Esophagus squamous epithelium (tissue), 5 donors: ENCODE measurements at places on chromosomes 13 and 19.

DNA sequence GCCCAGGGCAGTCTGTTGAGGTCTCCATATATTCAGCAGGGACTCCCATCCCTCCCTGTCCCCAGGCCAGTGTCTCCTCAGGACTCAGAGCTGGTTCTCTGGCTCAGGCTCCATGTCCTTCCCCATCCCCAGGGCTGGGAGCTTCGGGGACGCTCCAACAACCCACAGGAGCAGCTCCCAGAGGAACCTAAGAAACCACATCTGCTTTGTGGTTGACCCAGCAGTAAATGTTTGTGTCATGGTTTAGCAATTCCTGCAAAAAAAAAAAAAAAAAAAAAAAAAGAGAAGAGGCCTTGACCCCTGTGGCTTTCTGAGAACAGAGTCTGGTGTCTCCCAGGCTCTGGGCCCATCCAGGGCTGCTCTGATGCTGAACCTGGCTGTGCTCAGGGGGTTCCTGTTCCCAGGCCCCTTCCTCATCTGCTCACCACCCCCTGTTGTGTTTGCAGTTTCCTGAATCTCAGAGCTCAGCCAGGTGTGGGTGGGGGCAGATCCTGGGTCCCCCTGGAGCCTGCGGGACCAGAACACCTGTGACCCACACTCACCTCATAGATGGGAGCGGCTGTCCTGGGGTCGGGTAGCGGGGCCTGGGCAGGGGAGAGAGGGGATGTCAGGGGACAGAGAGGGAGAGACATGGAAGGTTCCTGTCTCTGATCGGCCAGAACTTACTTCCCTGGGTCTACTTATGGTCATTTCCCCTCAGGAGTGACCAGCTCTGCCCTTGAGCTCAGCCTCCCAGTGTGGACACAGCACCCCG, 25.2 kb upstream of the CEACAM1 start:
- H3K27me3 ChIP-seq: no peaks in the 10 kb centered on the region
- peaks cover 2% of the 10 kb centered on the region for H3K4me1 ChIP-seq
- no peak overlapping the region for H3K4me3 ChIP-seq
- H3K36me3 ChIP-seq: no peaks in the 10 kb centered on the region

DNA sequence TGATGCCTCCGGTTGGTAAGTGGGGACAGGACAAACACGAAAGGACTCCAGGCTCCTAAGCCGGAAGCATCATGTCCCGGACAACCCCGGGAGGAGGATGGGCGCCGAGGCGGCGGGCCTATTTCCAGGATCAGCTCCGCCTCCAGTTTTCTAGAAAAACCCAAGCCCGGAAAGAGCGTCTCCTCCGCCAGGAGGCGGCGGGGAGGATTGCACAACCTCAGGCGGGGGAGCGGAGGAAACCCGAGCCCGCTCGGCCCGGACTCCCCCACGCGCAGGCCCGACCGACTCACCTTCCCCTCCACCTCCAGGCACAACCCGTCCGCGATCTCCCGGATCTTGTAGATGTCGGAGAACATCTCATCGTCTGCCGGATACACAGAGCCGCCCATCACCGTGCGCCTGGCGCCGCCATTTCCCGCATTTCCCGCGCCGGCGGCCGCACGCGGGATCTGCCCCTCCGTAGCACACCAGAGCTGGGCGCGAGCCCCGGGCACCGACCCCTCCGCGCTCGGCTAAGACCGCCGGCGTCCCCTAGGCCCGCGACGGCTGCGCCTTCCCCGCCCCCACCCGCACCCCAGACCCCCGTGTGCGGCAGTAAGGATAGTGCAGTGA, 455 bp downstream of the TPT1 start:
- DNase-seq: peak; percentile 36
- H3K36me3 ChIP-seq: peaks cover 63% of the 10 kb centered on the region
- peaks cover 25% of the 10 kb centered on the region for H3K4me1 ChIP-seq

GRCh38 chr13:41267106-41267505, 3.7 kb upstream of the MTRF1 start:
- H3K4me1 ChIP-seq: peaks cover 4% of the 10 kb centered on the region
- H3K4me3 ChIP-seq: no peak overlapping the region
- no peak overlapping the region for H3K27ac ChIP-seq
- H3K36me3 ChIP-seq: no peaks in the 10 kb centered on the region
- no peak for DNase-seq

GRCh38 chr13:85333506-85334020, 465.7 kb downstream of the SLITRK6 start:
- no peak overlapping the region for H3K27ac ChIP-seq
- no peak overlapping the region for H3K4me3 ChIP-seq
- no peaks in the 10 kb centered on the region for H3K36me3 ChIP-seq
- H3K4me1 ChIP-seq: no peaks in the 10 kb centered on the region
- no peaks in the 10 kb centered on the region for H3K27me3 ChIP-seq

DNA sequence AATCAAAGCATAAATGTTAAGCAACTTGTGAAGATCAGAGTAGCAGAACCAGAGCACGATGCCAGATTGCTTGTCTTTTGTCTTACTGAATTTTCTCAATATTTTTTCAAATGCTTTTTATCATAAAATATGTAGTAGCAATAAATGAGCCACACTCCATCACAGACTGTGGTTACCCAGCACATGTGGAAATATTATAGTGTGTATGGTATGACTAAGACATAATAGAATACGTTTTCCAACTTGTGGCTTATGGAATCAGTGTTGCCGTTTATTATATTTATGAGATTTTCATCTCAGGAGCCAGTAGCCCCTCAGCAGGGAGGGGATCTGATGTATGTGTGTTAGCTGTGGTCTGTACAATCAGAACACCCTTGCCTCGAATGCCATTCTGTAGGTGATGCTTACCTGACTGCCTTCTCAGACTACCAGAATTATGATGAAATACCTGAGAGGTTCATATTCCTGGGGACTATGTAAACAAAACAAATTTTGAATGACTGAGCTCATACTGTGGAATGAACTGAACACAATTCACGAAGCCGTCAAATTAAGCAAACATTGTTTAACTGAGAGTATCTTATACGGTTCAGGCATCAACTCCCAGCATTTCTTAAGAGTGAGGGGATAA, 1.9 kb downstream of the SCEL start:
- peak overlapping the region; percentile 40 for H3K4me3 ChIP-seq
- peak overlapping the region; percentile 87 for H3K27ac ChIP-seq
- H3K4me1 ChIP-seq: peaks cover 37% of the 10 kb centered on the region
- no peak for DNase-seq
- H3K36me3 ChIP-seq: no peaks in the 10 kb centered on the region
- peaks cover 7% of the 10 kb centered on the region for H3K27me3 ChIP-seq

- no peaks in the 10 kb centered on the region for H3K36me3 ChIP-seq
- DNase-seq: no peak
- H3K4me1 ChIP-seq: no peaks in the 10 kb centered on the region
Observed at GRCh38 chr13:36629057-36629385, 44.8 kb upstream of the SERTM1 start.

- no peaks in the 10 kb centered on the region for H3K4me1 ChIP-seq
- H3K27me3 ChIP-seq: no peaks in the 10 kb centered on the region
- H3K4me3 ChIP-seq: no peak overlapping the region
- no peaks in the 10 kb centered on the region for H3K36me3 ChIP-seq
- no peak overlapping the region for H3K27ac ChIP-seq
- DNase-seq: no peak
Observed at GRCh38 chr13:52034616-52035226, 10.2 kb downstream of the UTP14C start.

DNA sequence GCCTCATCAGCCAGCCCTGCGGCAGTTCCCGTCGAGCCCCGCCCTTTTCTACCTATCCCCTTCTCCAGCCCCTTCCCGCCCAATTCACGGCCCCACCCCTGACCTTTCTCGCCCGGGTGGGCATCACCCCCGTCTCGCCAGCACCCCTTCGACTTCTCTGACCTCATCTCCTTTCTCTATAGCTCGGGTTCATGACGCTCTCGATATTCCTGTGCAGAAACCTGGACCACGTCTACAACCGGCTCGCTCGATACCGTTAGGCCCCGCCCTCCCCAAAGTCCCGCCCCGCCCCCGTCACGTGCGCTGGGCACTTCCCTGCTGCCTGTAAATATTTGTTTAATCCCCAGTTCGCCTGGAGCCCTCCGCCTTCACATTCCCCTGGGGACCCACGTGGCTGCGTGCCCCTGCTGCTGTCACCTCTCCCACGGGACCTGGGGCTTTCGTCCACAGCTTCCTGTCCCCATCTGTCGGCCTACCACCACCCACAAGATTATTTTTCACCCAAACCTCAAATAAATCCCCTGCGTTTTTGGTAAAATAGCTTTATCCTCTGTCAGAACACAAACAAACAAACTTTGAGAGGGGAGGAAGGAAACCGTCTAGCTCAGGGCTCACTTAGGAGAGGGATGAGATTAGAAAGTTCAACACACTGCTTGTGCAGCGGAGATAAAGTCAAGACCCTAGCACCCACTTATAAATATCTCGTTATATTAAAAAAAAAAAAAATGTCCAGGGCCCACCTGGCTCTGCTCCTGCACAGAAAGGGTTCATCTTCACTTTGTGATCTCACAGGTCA, 5.1 kb downstream of the CD37 start:
- no peak for DNase-seq
- H3K36me3 ChIP-seq: peaks cover 4% of the 10 kb centered on the region
- no peaks in the 10 kb centered on the region for H3K27me3 ChIP-seq
- H3K27ac ChIP-seq: peak overlapping the region; percentile 92
- H3K4me1 ChIP-seq: peaks cover 19% of the 10 kb centered on the region
- H3K4me3 ChIP-seq: peak overlapping the region; percentile 67

DNA sequence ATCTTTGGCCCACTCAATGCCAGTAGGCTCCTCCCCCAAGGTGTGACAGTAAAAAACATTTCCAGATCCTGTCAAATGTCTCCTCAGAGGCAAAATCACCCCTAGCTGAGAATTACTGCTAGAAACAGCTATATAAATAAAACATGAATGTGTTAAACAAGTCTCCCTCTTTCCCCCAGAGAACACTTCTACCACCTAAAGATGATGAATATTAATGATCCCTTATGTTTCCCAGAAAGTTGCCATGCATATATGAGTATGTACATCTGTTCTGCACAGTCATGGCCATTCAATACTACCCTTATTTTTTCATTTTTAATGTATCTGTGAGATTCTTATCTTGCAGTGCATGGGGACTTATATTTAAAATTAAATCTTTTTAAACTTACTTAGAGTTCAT, 230.0 kb downstream of the SHISA2 start:
- no peak overlapping the region for H3K27ac ChIP-seq
- no peaks in the 10 kb centered on the region for H3K4me1 ChIP-seq
- H3K36me3 ChIP-seq: no peaks in the 10 kb centered on the region
- peaks cover 4% of the 10 kb centered on the region for H3K27me3 ChIP-seq
- no peak overlapping the region for H3K4me3 ChIP-seq

- no peaks in the 10 kb centered on the region for H3K36me3 ChIP-seq
- peaks cover 4% of the 10 kb centered on the region for H3K4me1 ChIP-seq
- H3K4me3 ChIP-seq: peak overlapping the region; percentile 9
- peak overlapping the region; percentile 76 for H3K27ac ChIP-seq
Observed at GRCh38 chr19:43425567-43426392, 11.1 kb downstream of the TEX101 start.

DNA sequence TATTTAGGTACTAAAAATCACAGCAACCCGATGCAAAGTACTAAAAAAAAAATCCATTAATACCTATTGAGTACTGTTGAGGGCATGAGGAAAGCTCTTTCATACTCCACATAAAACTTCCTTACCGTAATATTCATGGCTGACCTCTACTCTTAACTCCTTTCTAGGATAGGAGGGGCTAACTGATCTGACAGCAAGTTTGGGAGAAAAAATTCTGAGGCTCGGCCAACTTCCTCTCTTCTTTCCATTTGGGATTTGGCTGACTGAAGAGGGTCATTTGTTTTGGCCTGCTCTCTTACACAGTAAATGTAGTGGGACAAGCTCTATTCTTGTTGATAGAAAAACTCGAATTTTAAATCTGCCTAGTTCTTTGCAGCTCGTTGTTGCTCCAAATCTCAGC, 9.4 kb upstream of the USPL1 start:
- H3K4me1 ChIP-seq: peaks cover 14% of the 10 kb centered on the region
- H3K4me3 ChIP-seq: no peak overlapping the region
- no peaks in the 10 kb centered on the region for H3K27me3 ChIP-seq
- H3K27ac ChIP-seq: no peak overlapping the region
- no peaks in the 10 kb centered on the region for H3K36me3 ChIP-seq

GRCh38 chr19:4052993-4053422, 13.7 kb downstream of the ZBTB7A start:
- no peak overlapping the region for H3K4me3 ChIP-seq
- no peaks in the 10 kb centered on the region for H3K27me3 ChIP-seq
- no peak for DNase-seq
- peaks cover 30% of the 10 kb centered on the region for H3K36me3 ChIP-seq

GRCh38 chr13:98279473-98280175, 102.6 kb upstream of the RNF113B start:
- no peaks in the 10 kb centered on the region for H3K36me3 ChIP-seq
- H3K27me3 ChIP-seq: no peaks in the 10 kb centered on the region
- H3K4me3 ChIP-seq: no peak overlapping the region
- DNase-seq: no peak
- H3K4me1 ChIP-seq: peaks cover 10% of the 10 kb centered on the region

GRCh38 chr13:109844396-109844795, 58.0 kb upstream of the IRS2 start:
- H3K27me3 ChIP-seq: peaks cover 50% of the 10 kb centered on the region
- H3K4me3 ChIP-seq: no peak overlapping the region
- no peaks in the 10 kb centered on the region for H3K4me1 ChIP-seq
- DNase-seq: no peak
- H3K27ac ChIP-seq: no peak overlapping the region
- H3K36me3 ChIP-seq: no peaks in the 10 kb centered on the region

- no peak overlapping the region for H3K27ac ChIP-seq
- H3K36me3 ChIP-seq: no peaks in the 10 kb centered on the region
- no peaks in the 10 kb centered on the region for H3K4me1 ChIP-seq
Observed at GRCh38 chr13:104847922-104848321, 1687.5 kb downstream of the EFNB2 start.

DNA sequence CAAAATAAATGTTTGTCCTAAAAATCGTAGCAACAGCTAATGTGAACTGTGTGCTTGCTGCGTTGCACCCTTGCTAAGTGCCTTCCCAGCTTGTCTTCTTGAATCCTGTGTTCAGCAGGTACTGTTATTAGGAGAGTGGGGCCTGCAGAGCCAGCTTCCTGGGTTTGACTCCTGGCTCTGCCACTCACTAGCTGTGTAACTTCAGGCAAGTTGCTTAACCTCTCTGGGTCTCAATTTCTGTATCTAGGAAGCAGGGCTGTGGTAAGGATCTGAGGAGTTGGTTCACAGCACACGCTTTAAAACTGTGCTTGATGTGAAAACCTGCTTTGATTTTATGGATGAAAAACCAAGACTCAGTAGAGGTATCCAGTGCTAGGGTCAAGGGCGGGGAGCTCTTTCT, 10.0 kb downstream of the NFIX start:
- H3K27ac ChIP-seq: peak overlapping the region; percentile 90
- DNase-seq: no peak
- H3K36me3 ChIP-seq: no peaks in the 10 kb centered on the region
- no peak overlapping the region for H3K4me3 ChIP-seq

DNA sequence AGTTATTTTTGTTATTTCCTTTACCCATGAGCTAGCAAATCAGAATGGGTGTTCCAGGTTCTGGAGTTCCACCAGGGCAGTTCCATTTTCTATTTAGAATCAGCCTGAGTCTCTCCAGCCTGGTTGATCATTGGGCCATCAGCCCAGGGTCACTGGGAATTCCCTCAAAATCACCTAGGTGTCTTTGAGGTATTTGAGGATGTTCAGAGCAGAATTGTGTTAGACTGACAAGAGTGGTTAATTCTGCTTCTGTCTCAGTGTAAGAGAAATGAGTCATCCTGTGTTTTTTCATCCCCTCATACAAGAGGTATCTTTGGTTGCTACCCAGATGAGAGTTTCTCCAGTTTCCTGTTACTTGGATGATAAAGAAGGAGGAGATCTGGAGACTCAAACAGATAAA, 11.7 kb downstream of the ZNF66 start:
- H3K27me3 ChIP-seq: no peaks in the 10 kb centered on the region
- DNase-seq: no peak
- H3K4me3 ChIP-seq: no peak overlapping the region
- no peaks in the 10 kb centered on the region for H3K36me3 ChIP-seq
